Stimulated activated CD8-positive, alpha-beta memory T cell treated with anti-CD3 and anti-CD28 coated beads, Interleukin-12 subunit alpha, Interleukin-12 subunit beta, amount 100 ng/mL, for 4 hours (primary cell): ENCODE measurements at places on chromosomes 5 and 9.

DNA sequence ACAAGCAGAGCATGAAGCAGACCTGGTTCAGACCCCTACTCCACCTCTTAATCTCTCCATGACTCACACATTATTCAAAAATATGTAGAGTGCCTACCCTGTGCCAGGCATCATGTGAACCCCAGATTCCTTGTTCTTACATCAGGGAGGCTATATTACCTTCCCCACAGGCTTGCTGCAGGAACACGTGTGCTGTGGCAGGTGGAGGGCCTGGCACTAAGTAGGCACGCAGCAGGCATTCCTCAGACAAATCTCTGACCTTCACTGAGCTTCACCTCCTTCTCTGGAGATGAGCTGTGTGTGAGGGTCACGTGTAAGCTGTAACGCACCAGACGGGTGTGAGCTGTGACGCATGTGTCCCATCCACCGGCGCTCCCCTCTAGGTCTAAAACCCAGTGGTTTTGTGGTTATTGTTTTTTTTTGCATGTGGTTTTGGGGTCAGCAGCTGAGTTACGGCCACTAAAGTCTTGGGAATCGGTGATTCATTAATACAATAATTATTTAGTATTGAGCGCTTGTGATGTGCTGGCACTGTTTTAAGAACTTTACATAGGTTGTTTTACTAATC lies 30.3 kb downstream of the ANGPTL2 start:
- no peak for DNase-seq

DNA sequence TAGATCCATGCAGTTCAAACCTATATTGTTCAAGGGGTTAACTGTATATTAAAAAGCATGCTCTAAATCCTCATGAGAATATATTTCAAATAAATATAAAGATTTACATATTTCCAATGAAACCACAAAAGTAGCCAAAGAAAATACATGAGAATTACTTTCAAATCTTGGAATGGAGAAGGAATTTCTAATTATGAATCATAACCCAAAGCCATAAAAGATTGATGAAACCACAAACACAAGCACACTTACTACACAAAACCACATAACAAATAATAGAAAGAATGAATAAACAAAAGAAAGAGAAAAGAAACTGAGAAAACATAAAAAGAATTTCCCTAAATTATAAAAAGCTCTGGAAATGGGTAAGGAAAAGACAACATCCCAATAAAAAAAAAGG lies 16.0 kb downstream of the ERP44 start:
- DNase-seq, result no peak

DNA sequence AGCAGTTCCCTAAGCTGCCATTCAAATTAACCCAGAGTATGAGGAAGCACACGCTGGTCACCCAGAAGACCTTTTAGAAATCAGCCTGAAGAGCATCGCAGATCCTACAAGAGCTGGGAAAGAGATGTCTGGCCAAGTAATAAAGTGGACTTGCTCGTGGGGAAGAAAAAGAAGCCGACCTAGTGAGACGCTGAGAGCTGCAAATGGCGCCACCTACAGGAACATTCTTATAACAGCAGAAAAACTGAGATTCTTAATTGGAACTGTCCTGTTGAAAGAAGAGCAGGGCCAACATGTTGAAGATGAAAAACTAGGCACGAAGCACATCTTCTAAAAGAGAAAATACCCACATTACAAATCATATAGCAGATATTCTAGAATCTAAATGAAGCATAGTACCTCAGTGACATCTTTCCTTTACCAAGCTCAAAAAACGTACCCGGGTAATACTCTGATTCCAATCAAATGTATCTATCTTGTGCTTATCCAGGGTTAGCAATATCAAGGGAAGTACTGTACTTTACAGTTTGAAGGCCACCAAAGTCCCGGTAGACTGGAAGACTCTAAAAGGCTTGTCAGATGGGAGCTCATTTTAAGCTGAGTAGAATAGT lies 3.9 kb upstream of the GNAQ start:
- no peak for DNase-seq

GRCh38 chr5:151632524-151632923 lies 41.4 kb upstream of the FAT2 start:
- DNase-seq, result no peak

DNA sequence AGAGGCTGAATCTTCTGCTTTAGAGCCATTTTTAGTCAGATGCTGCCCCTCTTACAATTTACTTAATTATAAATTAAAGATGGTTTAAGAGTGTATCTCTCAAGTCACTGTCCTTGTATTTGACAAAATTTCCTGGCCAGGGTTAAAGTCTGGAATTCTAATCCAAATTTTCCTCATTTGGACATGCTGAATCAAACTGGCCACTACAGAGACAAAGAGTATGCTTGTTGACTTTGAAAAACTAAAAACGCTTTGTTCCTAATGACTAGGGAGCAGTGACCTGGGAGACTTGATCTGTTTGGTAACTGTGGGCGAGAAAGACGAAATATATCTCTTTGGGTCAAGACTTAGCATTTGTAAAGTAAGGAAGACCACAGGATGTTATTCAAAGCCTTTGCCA lies 303.2 kb downstream of the ZSWIM6 start:
- no peak for DNase-seq

GRCh38 chr5:173645890-173646574 lies 29.6 kb upstream of the BOD1 start:
- no peak for DNase-seq

DNA sequence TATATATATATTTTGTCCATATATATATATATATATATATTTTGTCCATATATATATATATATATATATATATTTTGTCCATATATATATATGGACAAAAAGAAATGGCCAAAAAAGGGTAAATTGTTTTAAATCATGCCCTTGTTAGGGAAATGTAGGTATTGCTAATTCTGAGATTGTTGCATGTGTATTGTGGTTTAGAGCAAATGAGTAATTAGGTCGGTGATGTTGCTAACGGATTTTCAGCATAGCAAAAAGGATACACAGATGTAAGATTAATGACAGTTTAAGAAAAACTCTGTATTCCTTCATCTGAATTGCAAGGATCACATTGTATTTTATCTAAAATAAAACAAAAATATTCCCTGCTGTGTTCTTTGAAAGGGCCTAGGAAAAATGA lies 40.2 kb downstream of the OSTF1 start:
- DNase-seq, result no peak

DNA sequence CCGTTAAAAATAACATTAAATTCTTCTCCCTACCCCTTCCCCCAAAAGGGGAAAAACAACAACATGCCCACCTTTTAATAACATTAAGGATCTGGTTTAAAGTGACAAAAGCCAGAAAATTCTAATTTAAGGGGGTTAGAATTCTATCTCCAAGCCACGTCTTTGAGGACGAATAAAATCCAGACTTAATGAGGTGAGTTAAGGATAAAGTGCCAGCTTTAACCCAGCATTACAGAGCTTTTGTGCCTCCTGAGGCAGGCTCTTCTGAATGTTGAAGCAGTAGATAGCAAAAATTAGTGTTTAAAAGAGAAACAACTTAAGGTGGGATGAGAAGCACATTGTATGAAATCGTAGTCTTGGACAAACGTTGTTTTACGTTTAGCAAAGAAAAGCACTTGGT lies 329.0 kb upstream of the MPDZ start:
- no peak for DNase-seq

GRCh38 chr5:107359033-107359915 lies 311.5 kb downstream of the EFNA5 start:
- no peak for DNase-seq

- DNase-seq, result no peak
Measured at GRCh38 chr9:136745389-136746154, 2.8 kb downstream of the LCN6 start.

DNA sequence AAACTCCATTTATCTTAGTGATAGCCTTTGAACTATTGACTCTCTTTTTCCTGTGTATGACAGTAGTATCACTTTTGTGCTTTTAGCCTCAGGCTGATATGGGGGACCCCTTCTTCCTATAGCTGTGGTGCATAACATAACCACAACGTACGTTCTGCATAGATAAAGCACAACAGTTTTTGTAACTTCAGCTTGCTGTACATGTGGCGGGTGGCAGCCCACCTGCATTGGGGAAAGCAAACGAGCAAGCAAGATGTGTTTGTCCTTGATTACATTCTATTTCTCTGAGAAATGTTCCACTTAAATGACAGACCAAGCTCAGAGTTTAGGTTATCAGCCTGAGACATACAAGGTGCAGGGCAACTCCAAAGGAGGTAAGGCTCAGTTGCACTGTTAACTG lies 309.4 kb downstream of the KDM4C start:
- no peak for DNase-seq

DNA sequence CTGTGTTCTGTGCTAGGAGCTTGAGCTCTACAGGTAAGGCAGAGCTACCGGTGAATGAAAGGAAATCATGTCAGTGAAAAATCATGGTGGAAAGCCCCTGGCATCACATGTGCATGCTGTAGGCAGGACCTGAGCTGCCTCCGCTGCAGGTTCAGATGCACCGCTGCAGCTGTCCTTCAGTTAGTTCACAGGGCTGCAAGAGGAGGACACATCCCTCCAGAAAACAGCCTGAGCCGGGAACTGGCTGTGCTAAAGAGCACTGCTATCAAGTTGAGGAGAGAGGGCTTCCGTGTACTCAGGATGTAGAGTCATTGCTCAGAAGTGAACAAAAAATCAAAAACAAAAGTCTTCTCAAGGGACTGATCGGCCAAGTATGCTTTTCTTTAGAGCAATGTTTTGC lies 138.6 kb downstream of the ERCC6L2 start:
- no peak for DNase-seq

- no peak for DNase-seq
Measured at GRCh38 chr9:129836311-129837007, 1.2 kb downstream of the USP20 start.

GRCh38 chr5:135745897-135746500 lies 88.5 kb upstream of the SLC25A48 start:
- DNase-seq, result no peak

DNA sequence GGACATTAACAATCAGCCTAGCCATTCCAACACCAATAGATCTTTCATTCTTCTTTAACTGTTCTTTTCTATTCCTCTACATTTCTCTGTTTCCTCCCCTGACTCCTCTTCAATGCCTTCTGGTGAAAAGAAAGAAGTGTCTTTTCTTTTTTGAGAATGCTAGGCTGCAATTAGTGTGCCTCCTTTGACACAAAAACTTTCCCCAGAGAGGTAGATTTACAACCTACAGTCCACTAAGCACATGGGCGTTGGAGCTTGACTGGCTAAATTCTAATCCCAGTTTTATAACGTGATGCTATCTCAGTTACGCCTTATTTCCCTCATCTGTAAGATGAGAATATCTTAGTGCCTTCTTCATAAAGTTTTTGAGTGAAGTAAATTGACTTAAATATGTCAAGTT lies 16.9 kb upstream of the ANKRD55 start:
- no peak for DNase-seq

GRCh38 chr5:129912601-129913255 lies 8.5 kb downstream of the CHSY3 start:
- DNase-seq, result no peak

GRCh38 chr9:89038382-89039103 lies 47.3 kb downstream of the S1PR3 start:
- no peak for DNase-seq

DNA sequence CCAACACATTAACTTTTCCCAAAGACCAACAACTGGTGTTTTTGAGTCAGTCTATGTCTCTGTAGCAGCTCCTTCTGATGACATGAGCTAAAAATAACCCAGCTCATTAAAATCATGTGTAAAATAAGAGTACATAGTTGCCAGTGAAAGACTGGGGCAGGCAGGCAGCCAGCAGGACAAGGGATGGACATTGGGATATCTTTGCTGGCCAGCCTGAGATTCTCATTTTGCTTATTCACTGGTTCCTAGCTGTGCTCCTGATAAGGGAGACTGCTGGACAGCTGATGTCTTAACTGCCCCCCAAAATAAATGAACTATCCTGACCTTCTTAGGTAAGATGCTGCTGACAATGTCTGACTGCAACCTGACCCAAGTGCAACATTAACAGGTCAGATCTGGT lies 33.9 kb downstream of the EPB41L4B start:
- no peak for DNase-seq

DNA sequence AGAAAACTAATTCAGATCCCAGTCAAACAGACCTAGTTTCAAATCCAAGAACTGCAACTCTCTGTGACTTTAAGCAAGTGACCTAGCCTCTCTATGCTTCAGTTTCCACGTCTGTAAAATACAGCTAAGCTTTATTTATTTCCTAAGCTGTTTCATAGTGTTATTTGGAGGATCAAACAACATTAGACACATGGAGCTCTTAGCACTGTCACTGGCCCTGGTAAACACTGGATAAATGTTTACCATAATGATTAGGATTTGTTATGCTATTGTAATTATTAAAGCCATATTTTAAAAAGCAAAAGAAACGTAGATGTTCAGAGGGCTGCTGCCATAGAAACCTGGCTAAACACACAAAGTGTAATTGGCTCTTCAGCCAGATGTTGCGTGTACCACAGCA lies 26.6 kb upstream of the C5orf58 start:
- DNase-seq, result no peak

- no peak for DNase-seq
Measured at GRCh38 chr5:67305401-67305800, 108.8 kb upstream of the CD180 start.

GRCh38 chr5:174316326-174316725 lies 270.8 kb downstream of the NSG2 start:
- DNase-seq, result no peak

DNA sequence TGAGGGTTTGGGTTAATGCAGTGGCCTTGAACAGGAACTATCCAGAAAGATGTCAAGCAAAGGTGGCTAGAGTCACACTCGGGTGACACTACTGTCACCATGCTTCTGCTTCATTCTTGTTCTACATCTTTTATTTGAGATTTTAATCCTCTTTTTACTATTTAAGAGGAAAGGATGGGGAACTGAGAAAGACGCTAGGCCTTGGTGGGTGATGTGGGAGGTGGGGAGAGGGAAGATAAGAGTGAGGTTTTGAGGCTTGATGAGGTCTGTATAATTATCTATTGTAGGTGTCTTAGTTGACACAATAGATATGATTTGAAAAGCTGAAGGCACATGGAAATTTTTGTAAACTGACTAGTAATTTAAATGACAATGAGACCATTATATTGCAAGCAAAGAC lies 3.5 kb upstream of the BASP1 start:
- no peak for DNase-seq

DNA sequence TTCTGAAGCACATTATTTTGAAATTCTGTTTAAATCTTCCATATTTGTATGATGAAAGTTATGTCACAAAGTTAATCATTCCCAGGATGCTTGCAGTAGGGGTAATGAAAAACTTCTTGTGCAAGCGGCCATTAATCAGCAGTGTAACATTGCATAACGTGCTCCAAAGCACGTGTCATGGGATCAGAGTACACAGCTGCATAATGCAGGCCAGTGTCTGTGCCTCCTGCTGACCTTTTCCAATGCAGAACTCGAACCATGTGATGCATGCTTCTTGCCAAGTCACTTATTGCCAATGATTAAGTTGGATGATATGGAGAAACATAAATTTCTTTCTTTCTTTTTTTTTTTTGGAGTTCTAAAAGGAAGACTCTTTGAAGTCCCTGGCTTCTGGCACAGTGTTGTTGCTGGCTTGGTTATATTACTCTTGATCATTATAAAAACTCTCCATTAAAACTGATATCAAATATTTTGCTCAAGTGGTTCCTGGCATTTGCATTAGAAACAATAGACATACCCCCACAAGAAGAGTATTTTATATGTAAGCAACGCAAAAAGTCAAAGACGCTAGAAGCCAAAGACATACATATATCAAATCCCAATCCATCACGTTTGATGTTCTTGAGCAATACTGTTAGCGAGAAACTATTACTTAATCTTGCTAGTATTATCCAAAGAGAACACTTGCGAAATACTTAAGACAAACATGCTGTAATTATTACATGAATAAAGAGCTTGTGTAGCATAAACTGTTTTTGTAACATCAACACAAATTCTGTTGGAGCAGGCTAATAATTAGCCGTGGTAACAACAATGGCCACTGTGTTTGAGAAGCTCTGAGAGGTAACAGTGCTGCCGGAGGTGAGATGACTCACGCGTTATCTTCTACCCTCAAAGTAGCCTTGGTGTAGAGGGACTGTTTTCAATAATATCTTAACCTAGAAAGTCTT lies 164.2 kb downstream of the AUH start:
- DNase-seq, result no peak
